ENCODE measurements at places on chromosomes 2 and 18.

GRCh38 chr2:31812051-31812798, 198.6 kb downstream of the MEMO1 start:
- peak; percentile 77 for DNase-seq

GRCh38 chr2:221485503-221485870, 86.6 kb downstream of the EPHA4 start:
- DNase-seq, result no peak

GRCh38 chr2:161077367-161078210, 82.6 kb upstream of the TANK start:
- DNase-seq, result peak; percentile 31

DNA sequence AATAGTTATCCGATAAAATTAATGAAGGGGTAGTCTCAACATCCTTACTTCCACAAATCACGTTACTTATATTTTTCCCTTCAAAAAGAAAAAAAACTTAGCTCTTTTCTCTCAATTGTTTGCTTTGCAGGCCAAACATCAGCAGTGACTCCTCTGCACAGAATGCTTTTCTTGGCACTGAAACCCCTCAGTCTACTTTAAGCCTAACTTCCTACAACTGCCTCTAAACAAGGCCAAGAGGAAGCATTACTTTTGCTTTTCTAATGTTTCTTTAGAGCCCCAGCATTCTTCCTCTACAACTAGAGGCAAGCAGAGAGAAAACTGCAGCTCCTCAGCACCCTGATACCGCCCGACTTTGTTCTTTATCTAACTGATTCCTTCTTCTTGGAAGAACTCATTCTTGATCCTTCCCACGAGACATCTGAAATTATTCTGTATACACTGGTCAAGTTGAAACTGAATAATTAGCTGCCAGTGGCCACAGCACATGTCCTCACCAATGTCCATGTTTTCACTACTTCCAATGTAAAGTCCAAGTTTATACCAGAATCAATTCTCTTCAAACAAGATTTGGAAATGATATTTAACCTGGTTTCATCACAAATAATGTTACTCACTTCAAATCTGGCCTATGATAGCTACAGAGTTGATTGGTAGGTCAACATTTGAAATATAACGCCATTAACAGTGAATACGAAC, 55.3 kb downstream of the DTNB start:
- DNase-seq, result no peak

- peak; percentile 63 for DNase-seq
Observed at GRCh38 chr2:149597668-149598326, 10.2 kb upstream of the MMADHC start.

- DNase-seq, result no peak
Observed at GRCh38 chr18:49048396-49049020, 97.7 kb upstream of the SMAD7 start.

DNA sequence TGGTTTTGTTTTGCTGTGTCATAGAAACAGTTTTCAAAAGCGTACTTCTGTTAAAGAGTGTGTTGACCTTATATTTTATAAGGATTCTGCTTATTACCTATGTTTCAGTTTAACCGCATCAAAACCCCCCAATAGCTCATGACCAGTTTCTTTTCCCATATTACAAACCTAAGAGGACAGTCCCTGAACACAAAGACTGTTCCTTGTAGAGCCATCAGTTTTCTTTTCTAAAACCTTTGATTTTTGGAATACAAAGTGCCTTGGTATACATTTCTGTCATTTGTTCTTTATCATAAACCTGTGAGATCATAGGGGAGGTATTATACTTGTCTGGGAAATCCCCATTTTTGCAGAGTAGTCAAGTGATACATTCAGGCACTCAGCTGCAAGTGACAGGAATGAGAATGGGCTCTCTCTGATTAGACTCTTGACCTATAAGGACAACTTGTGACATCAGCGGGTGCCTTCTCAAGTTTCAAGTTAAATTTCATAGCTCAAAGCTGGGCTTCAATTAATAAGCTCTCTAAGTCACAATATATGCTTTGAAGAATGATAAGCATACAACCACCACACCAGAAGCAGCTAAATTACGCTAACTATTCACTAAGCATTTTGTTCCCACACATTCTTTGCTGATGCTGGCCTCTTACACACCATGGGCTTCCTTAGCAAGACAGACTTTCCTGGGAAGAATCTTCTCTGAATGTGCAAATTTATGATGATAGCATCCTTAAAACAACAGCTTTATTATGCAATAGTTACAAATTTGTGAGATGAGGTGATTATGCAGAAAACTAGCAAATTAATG, 97.5 kb upstream of the CD302 start:
- peak; percentile 58 for DNase-seq

GRCh38 chr2:72109904-72110303, 37.8 kb downstream of the CYP26B1 start:
- no peak for DNase-seq

- no peak for DNase-seq
Observed at GRCh38 chr2:235377176-235377575, 116.7 kb upstream of the AGAP1 start.

Measured in GM20000 (cell line).